Activated naive CD8-positive, alpha-beta T cell treated with anti-CD3 and anti-CD28 coated beads for 36 hours (primary cell): ENCODE measurements at places on chromosomes 4 and X. TPM values are rescaled to one million over a fixed set of nuclear protein-coding genes. Genes with fewer than 3 reads are reported as not detected.
A peak's percentile ranks its signal among the peaks of the same experiment; 100 is the strongest.

The LONRF3 gene
- 4.6 TPM for total RNA-seq

The NRK gene
- total RNA-seq: not detected

GRCh38 chrX:133590703-133591505 is 175.6 kb upstream of the GPC4 start:
- no peaks in the 10 kb centered on the region for H3K27me3 ChIP-seq
- DNase-seq: no peak
- H3K27ac ChIP-seq: no peak overlapping the region
- no peaks in the 10 kb centered on the region for H3K36me3 ChIP-seq

DNA sequence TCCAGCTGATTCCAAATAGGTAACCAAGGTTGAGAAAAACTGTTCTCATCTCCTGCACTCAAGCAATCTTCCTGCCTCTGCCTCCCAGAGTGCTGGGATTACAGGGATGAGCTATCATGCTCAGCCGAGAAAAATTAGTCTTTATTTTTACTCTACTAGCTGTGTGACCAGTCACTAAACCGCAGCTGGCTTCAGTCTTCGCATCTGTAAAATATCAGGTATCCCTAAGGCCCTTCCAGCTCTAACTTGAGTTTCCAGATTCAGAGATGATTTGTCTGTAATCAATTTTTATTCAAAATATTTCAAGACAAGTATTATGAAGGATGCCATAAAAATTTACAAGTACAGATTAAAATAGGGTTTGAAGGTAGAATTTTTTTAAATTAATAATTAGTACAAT is 3.5 kb downstream of the ADH6 start:
- H3K27ac ChIP-seq: no peak overlapping the region
- H3K27me3 ChIP-seq: no peaks in the 10 kb centered on the region
- no peaks in the 10 kb centered on the region for H3K36me3 ChIP-seq
- H3K4me1 ChIP-seq: no peaks in the 10 kb centered on the region

DNA sequence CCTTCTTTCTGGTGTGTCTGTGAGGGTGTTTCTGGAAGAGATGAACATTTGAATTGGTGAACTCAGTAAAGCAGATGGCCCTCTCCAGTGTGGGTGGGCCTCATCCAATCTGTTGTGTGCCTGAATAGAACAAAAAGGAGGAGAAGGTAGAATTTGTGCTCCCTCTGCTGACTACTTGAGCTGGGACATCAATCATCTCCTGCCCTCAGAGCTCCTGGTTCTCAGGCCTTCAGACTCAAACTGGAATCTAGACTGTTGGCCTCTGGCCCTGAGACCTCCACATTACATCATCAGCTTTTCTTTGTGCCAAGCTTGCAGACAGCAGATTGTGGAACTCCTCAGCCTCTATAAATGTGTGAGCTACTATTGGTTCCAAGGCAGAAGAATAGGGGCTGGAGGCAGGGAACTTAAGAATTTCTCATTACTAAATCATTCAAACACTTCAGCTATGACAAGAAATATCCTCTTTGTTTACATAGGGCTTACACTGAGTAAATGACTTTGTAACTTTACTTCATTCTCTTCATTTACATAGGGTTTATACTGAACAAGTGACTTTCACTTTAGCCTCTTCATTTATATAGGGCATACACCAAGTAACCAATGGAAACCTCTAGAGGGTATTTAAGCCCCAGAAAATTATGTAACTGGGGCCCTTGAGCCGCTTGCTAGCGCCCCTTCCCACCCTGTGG is 86.9 kb upstream of the NWD2 start:
- H3K27ac ChIP-seq: no peak overlapping the region
- H3K36me3 ChIP-seq: no peaks in the 10 kb centered on the region
- DNase-seq: no peak
- no peaks in the 10 kb centered on the region for H3K27me3 ChIP-seq
- no peaks in the 10 kb centered on the region for H3K4me1 ChIP-seq

GRCh38 chr4:3343358-3343757 is 50.5 kb downstream of the RGS12 start:
- no peak for DNase-seq
- no peak overlapping the region for H3K4me3 ChIP-seq
- peaks cover 4% of the 10 kb centered on the region for H3K27me3 ChIP-seq
- no peaks in the 10 kb centered on the region for H3K36me3 ChIP-seq
- H3K27ac ChIP-seq: no peak overlapping the region
- peaks cover 19% of the 10 kb centered on the region for H3K4me1 ChIP-seq

- H3K27me3 ChIP-seq: no peaks in the 10 kb centered on the region
- no peak for DNase-seq
- peaks cover 21% of the 10 kb centered on the region for H3K4me1 ChIP-seq
- peaks cover 31% of the 10 kb centered on the region for H3K36me3 ChIP-seq
These were observed 11.4 kb upstream of the MCUB start for GRCh38 chr4:109548655-109549054.

GRCh38 chrX:71618303-71618721 is at the start of gene CXCR3:
CXCR3 (minus strand) TSS chrX:71618511; CDS start chrX:71618449, 62 bp downstream.
- peak; percentile 85 for DNase-seq
- H3K4me1 ChIP-seq: peaks cover 60% of the 10 kb centered on the region
- H3K4me3 ChIP-seq: peak within 1 kb of the TSS; percentile 94
- peak within 1 kb of the TSS; percentile 96 for H3K27ac ChIP-seq
- peaks cover 54% of the 10 kb centered on the region for H3K36me3 ChIP-seq
- H3K27me3 ChIP-seq: no peaks in the 10 kb centered on the region

DNA sequence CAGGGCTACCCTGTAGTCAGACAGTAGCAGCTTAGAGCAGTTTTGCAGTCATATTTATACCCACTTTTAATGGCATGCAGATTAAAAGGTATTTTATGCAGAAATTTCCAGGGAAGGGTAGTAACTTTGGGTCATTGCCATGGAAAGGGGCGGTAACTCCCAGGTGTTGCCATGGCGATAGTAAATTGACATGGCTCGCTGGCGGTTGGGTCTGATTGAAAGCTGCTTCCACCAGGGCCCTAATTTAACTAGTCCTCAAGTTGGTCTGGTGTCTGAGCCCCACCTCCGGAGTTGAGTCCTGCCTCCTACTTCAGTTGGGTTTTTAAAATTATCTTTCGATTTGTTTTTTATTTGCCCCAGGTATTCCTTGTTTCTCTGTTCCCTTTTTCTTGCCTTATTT is 70.1 kb downstream of the NAA11 start:
- no peak overlapping the region for H3K4me3 ChIP-seq

GRCh38 chr4:69831270-69831627 is 28.7 kb downstream of the SULT1E1 start:
- H3K27ac ChIP-seq: peak overlapping the region; percentile 59
- DNase-seq: no peak
- H3K4me3 ChIP-seq: peak overlapping the region; percentile 84
- H3K36me3 ChIP-seq: no peaks in the 10 kb centered on the region
